ENCODE measurements at places on chromosomes 12 and 14.

DNA sequence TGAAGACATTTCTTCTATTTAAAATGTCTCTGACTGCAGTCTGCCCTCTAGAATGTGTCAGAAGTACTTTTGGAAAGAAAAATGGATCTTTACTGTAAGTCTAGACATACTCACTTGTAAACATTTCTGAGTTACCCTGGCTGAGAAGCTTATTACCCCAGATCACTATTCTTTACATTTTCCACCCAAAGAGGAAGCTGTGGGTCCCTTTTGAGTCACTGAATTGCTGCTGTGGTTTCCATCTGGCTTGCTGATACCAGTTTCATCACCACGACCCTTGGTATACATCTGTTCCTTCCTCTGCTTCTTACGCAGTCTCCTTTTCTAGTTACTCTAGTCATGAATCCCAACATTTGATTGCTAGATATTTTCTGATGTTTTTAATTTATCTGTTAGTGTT lies 20.2 kb upstream of the CLEC4D start:
- no peak for DNase-seq

- peak; percentile 68 for DNase-seq
These were observed 69.4 kb downstream of the ATXN2 start for GRCh38 chr12:111529424-111530368.

DNA sequence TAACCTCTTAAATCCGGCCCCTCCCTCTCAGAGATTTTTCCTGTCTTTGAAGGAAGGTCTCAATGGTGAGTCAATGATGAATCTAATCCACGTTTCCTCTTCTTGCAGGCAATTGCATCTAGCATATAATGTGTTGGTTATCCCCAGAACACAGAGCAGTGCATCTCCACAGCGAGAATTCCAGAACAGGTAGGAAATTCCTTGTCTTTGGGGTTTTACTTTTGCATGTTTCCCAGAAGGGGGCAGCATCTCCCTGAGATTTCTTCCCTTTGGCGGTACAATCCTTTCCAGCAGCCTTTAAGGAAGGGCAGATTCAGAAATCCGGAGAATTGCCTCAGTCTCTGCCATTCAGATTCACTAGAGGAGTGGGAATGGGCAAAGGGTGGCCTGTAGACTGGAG lies 128.0 kb downstream of the KCNA5 start:
- DNase-seq: peak; percentile 84

GRCh38 chr12:34119366-34119765 lies 97.1 kb downstream of the ALG10 start:
- DNase-seq: no peak

GRCh38 chr12:18559242-18559641 lies 178.6 kb downstream of the PLCZ1 start:
- DNase-seq: no peak

- DNase-seq: no peak
These were observed 2.2 kb upstream of the DLK1 start for GRCh38 chr14:100724536-100724935.

DNA sequence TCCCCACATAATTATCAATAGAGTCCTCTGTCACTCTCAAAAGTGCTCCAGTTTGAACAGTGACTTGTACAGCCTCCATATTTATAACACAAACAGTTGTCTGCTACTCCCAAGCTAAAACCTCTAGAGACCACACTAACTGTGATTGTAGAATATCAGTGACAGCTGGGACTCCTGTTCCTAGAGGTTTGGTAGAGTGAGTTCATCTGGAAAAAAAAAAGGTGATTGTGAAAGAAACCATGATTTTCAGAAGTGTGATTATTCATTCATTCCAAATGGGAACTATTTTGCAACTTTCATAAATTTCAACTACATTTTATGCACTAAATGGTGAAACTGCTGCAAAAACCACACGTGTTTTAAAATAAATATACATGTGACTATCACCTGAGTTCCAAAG lies 128.0 kb upstream of the PLXNC1 start:
- no peak for DNase-seq

DNA sequence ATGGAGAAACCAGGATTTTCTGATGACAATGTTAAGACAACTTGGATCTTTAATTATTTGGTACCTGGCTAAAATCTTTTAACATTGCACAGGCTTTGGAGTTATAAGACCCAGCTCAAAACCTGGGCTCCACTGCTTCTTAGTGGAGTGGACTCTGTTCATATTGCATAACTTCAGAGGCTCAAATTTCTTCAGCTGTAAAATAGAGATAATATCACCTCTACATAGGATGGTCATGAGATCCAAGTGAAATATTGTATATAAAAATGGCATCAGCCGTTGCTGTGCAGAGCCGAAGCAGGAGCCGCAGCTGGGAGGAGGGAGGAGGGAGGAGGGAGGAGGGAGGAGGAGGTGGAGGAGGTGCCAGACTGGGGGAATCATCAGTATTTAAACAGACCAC lies 10.5 kb downstream of the NPC2 start:
- no peak for DNase-seq

GRCh38 chr12:52813885-52814709 lies at the start of gene KRT4:
KRT4 (minus strand) TSS chr12:52814116; CDS start chr12:52814058, 58 bp downstream.
- no peak for DNase-seq

DNA sequence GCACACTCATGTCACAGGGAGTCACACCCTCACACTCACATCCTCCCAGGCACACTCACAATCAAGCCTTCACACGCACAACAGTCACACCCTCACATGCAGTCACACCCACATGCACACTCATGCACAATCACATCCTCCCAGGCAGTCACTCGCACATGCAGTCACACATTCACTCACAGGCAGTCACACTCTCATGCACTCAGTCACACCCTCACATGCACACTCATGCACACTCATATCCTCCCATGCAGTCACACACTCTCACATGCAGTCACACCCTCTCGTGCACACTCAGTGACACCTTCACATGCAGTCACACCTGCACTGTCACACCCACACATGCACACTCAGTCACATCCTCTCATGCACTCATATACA lies 12.3 kb downstream of the TMEM179 start:
- no peak for DNase-seq

DNA sequence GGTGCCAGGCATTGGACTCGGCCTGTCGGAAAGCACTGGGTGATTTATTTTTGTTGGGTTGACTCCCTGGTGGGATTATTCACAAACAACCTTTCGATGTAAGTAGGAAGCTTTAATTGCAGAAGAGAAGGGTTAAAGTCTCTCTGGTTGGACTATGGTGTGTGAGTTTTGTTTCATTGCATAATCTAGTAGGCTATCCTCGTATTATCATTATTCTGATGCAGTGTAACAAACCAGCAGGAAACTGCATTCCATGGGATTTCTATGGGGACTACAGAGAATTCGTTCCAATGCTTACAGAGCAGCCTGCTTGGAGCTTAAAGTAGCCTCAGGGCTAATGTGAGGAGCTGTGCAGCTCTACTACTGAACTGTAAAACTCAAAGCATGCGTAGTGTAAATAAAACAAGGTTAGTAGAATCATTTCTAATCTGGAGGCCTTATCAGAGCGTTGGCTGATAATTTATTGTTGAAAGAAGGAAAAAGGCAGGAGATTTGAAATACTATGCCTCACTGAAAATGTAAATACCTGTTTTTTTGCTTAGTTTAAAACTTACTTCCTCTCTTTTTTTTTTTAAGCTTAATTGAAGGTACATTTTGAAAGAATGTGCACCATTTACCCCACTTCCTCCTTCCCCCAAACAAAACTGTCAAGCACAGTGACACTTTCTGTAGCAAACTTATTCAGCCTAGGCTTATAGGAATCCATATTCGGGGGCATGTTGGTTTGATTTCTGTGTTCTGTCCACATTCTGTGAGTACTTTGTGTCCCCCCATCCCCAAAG lies 226.7 kb downstream of the NPAS3 start:
- DNase-seq: peak; percentile 50

DNA sequence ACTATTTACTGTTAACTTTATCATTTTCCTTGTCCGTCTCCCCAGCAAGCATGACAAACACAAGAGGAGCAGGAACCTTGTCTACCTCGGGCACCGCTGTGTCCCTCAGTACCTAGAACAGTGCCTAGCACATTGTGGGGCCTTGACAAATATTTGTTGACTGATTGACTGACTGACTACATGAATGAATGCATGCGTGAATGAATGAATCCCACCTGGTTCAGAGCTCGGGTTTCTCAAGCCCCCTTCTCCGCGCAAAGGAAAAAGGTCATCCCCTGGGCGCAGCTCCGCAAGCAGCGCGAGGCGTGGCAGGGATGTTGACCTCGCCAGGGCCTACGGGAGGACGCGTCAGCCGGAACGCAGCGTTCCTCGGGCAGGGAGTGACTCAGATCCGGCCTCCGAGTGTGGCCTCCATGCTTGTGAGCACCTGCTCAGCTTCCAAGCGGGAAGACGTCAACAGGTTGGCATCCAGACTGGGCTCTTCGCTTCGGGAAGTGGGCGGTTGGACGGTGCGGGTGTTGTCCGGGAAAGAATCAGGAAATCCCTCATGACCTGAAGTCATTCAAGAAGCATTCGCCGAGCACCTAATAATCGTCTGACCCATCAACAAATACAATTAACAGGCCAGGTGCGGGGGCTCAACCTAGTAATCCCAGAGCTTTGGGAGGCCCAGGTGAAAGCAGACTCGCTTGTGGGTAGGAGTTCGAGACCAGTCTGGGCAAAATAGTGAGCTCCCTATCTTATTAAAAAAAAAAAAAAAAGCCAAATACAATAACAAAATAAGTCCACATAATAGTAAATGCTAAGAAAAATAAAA lies 13.9 kb upstream of the UBC start:
- DNase-seq: no peak

GRCh38 chr14:105742531-105742848 lies 216.1 kb downstream of the TMEM121 start:
- DNase-seq: no peak
